Stimulated activated effector memory CD8-positive, alpha-beta T cell treated with anti-CD3 and anti-CD28 coated beads, Interleukin-12 subunit alpha, Interleukin-12 subunit beta, amount 100 ng/mL, for 72 hours (primary cell): ENCODE measurements at places on chromosomes 5 and 9.

GRCh38 chr5:56814963-56815657 lies at the start of gene MAP3K1:
TSS of gene MAP3K1 (plus strand) at chr5:56815549. CDS start at chr5:56815574, 25 bp downstream.
- DNase-seq: peak; percentile 78

GRCh38 chr9:18268381-18268780 lies 205.6 kb upstream of the ADAMTSL1 start:
- DNase-seq: no peak

DNA sequence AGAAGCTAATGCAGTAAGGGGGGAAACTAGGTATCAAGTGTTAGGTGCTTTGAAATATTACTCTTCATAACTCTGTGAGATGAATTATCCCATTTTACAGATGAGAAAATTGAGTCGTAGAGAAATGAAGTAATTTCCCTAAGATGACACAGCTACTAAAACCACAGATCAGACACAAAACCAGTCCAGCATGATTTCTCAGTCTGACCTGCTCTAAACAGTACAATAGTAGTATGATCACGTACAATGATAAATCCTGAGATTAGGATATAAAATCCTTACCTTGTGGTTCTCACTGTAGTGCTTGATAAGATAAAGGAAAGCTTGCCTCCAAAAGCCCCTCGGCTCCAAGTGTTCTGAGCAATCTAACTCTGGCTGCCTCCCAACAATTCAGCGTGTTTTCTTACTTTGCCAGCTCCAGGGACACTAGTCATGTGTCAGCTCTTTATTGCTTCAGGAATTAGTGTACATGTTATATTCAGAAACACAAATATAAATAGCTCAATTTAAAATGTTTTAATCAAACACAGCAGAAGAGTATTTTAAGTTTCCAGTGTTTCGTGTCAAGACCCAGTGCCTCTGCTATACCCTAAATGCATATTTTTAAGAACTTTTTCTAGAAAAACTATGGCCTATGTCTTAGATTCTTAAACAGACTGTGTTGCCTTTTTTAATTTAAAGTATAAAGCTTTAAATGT lies 243.6 kb downstream of the DENND1A start:
- DNase-seq: no peak

- no peak for DNase-seq
These were observed 966.8 kb upstream of the CTNND2 start for GRCh38 chr5:12870872-12871539.

- DNase-seq: peak; percentile 15
These were observed at the start of gene OLFML2A for GRCh38 chr9:124776954-124777648. TSS of gene OLFML2A (plus strand) at chr9:124777133. CDS start at chr9:124777271, 138 bp downstream.

DNA sequence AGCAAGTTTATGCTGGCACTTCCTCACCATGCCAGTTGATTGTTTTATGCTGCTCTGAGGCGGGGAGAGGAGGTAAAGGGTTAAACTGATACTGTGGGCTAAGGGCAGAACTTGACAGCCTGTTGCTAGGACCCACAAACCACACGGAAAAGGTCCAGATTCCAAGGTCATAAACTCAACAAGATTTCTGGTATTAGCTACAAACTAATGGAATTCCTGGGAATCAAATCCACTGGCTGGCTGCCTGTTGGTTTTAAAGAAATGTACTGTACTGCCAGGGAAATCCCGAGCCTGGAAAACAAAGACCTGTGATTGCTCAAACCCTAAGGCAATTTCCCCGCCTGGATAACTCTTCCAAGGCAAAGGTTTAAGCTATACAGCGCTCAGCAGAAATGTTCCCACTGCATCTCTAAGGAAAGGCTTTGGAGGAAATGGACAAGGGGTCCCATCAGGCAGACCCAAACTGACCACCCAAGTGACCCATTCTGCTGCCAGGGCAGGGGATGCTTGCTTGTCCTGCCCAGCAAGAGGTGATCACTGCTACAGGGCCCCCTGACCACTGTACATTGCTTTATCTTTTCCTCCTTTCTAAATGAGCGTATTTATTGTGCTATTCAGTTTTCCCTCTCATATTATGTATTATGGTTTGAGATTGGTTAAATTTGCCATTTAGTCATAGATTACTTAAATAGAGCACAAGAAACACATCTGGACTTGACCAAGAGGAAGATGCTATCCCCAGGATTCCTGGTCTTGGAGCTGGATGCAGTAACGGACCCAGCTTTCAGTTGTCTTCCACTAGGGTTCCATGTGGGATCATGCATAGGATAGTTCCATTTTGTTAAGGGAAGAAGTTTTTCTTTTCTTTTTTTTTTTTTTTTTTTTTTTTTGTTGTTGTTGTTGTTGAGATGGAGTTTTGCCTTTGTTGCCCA lies 124.3 kb downstream of the SUSD1 start:
- DNase-seq: no peak

DNA sequence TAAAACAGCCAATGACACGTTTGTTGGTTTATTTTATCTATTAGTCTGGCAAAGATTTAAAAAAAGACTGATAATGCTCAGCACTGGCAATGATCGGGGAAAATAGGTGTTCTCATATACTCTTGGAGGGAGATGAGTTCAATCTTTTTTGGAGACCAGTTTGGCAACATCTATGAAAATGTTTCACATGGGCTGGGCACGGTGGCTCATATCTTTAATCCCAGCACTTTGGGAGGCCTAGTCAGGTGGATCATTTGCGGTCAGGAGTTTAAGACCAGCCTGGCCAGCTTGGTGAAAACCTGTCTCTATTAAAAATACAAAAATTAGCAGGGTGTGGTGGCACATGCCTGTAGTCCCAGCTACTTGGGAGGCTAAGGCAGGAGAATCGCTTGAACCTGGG lies 6.8 kb upstream of the ANKRD31 start:
- DNase-seq: no peak

GRCh38 chr5:126348855-126349635 lies 74.2 kb upstream of the GRAMD2B start:
- DNase-seq: no peak

DNA sequence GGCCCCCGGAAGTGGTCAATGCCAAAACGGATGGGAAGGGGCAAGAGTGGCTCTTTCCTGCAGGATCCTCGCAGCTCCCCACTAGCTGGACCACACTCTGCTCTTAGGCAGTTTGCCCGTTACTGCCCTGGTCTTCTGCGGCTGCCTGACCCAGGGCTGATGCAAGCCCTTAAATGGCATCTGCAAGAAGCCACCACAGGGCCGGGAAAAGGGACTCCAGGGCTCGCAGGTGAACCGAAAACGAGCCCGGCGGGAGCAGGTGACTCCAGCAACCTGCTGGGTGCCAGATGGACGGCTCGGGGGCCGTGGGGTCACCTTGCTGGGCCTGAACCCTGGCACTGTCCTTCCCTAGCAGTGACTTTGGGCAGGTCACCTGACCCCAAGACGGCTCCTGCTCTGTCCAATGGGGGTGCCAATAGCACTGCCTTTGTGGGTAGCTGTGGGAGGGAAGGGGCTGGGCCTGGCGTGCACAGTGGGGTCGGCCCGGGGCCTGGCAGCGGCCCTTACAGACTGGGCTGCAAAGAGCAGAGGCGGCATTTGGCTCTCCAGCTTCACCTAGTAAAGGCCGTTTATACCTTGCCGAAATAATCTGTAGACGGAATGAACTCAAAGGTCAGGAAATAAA lies 1.3 kb downstream of the TMEM250 start:
- peak; percentile 77 for DNase-seq

DNA sequence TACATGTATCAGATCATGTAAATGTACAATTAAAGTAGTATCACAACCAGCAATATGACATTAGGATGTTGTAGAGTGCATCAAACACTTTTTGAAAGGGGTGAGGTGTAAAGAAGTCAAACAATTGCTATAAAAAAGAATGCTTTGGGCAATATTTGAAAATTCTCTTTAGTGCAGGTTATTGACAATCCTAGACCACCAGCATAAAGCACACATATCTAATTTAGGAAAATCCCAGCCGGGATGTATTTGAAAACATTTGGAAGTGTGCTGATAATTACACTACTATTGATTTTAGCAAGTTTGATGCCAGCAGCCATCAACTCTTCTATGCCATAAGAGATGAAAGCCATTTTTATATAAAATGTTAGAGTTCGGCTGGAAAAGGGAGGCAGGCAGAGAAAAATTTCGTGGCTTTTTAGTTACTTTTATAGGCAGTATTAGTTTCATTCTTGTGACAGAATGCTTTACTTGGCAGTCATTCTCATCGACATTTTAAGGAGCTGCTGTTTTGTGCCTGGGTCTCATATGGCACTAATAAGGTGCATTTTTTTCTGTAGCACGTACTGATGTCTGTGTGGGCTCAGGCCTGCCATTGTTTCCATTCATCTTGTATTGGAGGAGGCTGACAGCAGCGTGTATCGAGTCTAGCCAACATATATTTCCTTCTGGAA lies 285.7 kb downstream of the AOPEP start:
- DNase-seq: no peak

- no peak for DNase-seq
These were observed 53.3 kb upstream of the SLIT3 start for GRCh38 chr5:169354263-169354662.

GRCh38 chr5:168699002-168699401 lies 119.8 kb upstream of the PANK3 start:
- DNase-seq: no peak

DNA sequence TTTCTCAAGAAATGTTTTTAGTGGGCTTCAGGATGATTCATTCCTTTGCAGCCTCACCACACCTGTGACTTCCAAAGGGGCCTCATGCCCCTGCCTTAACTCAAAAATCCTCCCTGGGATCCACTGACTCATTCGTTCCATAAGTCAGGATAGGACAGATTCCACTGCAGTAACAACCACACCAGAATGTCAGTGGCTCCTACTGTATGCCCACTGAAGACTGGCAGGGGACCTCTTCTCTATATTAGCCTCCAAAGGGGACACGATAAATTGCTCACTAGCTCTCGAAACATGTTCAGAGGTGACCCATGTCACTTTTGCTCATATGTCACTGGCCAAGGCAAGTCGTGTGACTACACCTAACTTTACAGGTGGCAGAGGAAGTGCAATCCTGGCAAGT lies 25.7 kb upstream of the LHX2 start:
- DNase-seq: no peak
